ENCODE measurements at places on chromosomes 1 and 21.
A peak's percentile ranks its signal among the peaks of the same experiment; 100 is the strongest.

GRCh38 chr1:177571485-177572076 lies 398.3 kb downstream of the SEC16B start:
- no peak for DNase-seq

- DNase-seq, result no peak
Measured at GRCh38 chr21:27269644-27270043, 302.8 kb upstream of the ADAMTS5 start.

- peak; percentile 63 for DNase-seq
Measured at GRCh38 chr1:22976461-22977243, 4.0 kb upstream of the LACTBL1 start.

DNA sequence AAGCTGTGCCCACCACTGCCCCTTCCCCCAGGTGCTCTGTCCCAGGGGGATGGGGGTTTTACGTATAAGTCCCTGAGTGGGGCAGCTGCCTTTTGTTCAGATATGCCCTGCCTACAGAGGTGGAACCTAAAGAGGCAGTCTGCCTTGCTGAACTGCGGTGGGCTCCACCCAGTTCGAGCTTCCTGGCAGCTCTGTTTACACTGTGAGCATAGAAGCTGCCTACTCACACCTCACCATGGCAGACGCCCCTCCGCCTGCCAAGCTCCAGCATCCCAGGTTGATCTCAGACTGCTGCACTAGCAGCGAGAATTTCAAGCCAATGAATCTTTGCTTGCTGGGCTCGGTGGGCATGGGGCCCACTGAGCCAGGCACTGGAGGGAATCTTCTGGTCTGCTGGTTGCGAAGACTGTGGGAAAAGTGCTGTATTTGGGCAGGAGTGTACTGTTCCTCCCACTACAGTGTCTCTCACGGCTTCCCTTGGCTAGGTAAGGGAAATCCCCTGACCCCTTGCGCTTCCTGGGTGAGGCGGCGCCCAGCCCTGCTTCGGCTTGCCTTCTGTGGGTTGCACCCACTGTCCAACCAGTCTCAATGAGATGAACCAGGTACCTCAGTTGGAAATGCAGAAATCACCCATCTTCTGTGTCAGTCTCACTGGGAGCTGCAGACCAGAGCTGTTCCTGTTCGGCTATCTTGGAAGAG lies 17.6 kb upstream of the RWDD3 start:
- DNase-seq, result no peak

- DNase-seq, result no peak
Measured at GRCh38 chr1:7594714-7595295, 176.3 kb upstream of the VAMP3 start.

GRCh38 chr1:181097242-181097641 lies 8.7 kb downstream of the IER5 start:
- no peak for DNase-seq

GRCh38 chr1:116076831-116077230 lies 34.4 kb upstream of the MAB21L3 start:
- DNase-seq, result no peak

DNA sequence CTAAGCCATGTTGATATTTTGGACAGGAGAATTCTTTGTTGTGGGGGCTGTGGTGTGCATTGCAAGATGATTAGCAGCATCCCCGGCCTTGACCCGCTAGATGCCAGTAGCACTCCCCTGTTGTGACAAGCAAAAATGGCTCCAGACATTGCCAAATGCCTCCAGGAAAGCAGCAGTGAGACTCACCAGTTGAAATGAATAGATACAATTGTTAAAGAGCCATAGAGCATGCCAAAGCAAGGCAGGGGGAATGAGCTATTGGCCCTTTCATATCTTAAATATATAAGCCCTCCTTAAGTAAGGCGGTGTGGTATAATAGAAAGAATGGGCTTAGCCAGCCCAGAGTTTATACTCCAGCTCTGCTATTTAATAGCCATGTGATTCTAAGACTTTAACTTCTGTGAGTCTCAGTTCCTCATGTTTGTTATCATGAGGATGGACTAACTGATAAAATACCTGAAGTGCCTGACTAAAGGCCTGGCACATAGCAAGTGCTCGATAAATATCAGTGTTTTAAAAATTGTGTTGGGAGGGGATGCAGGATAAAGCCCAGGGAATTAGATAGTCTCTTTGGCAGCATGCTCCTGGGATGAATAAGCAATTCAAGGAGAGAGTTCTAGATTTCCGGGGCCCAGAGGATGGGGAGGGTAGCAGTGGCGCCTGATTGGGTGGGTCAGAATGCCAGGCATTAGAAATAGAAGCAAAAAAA lies 21.1 kb upstream of the RGS4 start:
- no peak for DNase-seq

GRCh38 chr1:192529031-192529755 lies 46.4 kb upstream of the RGS1 start:
- DNase-seq, result no peak

- DNase-seq, result no peak
Measured at GRCh38 chr1:77538956-77539518, 143.4 kb downstream of the ZZZ3 start.

- no peak for DNase-seq
Measured at GRCh38 chr1:184625271-184625670, 129.4 kb downstream of the EDEM3 start.

DNA sequence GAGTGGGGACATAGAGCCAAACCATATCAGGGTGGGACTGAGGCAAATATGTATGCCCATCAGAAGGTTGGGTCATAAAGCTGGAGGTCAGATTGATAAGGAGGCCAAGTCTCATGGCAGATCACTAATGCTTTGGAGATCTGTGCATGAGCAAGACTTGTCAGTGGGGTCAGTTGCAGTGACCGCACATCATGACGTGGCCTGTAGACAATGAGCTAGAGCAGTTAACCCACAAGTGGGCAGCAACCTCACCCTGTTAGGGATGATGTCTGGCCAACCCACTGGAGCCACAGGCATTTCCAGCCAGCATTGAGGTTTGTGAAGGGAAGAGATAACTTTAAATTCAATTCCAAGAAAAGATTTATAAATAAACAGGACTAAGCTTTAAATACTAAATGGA lies 66.7 kb downstream of the XCL1 start:
- no peak for DNase-seq

DNA sequence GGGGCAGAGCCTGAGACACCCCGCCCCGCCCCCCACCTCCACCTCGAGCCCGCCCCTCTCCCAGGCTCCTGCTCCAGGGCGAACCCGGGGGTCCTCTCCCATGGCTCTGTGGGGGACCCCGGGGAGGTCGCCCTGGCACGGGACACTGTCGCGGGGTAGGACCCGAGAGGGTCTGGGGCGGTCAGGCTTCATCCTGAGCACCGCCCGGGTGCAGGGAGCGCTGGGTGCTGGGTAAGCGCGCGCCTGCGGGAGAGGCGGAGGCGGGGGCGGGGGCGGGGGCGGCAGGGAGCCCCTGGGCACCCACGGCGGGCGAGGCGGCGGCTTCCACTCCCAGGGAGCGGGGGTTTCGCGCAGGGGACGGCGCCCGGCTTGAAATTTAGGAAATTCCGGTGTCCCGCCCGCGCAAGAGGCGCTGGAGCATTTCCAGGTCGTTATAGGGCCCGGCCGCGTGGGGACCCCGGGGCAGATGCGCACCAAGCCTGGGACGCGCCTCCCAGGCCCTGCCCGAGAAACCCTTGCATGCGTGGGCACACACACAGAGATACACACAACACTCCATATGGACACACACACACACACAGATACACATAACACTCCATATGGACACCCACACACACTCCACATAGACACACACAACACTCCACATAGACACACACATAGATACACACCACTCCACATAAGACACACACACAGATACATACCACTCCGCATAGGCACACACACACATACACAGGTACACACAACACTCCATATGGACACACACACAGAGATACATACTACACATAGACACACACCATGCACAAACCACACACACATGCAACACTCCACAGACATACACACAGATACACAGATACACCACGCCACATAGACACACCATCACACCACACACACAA lies 48.7 kb upstream of the SLC19A1 start:
- peak; percentile 67 for DNase-seq

GRCh38 chr1:101444873-101445618 lies 208.2 kb downstream of the S1PR1 start:
- no peak for DNase-seq

DNA sequence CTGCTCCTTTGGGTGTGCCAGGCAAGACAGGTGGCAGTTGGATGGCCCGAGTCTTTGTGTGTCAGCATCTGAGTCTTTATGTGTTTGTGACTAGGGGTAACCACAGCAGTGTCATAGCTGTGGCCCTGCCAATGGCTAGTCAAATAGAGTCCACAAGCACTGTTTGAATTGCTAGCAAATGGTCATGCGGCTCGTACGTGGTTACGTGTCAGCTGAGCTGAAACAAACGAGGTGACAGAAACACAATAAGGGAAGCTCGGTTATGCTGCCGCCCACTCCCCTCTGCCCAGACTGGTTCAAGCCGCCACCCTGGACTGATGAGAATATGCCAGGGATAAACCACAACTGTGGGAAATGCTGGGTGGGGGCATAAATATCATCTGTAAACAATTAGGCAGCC lies 174.3 kb upstream of the LMO4 start:
- no peak for DNase-seq

DNA sequence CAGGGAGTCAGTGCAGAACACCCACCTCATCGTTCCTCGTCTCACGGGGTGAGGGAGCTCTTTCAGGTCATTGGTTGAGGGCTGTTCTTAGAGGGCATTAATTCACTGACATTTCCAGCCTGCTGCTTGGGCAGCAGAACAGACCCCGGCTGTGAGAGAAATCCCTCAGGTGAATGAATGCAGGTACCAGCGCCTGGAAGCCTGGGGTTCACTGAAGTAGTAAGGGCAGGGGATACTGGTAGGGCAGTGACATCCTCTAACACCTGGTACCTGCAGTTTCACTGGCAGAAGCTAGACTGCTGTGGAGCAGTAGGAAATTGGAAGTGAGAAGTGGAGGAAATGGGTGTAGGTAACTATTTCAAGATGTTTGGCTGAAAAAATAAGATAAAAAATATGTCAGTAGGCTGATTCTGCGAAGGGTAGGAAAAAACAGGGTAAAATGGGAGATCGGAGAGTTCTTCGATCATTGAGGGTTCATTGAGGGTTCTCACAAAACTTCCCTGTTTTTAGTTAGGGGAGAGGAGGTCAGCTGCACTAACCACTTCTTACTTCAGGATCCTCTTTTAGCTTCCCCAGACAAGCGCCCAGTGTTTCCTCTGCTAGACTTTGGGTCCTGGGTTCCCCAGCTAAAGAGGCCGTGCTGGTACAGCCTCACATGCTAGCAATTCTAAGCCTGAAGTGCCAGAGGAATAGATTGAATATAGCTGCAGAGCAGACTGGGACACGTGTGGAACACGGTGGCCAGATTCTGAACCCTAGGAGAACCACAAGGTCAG lies 55.2 kb downstream of the RNF220 start:
- no peak for DNase-seq

- no peak for DNase-seq
Measured at GRCh38 chr1:227543283-227544066, 19.9 kb upstream of the ZNF678 start.

- DNase-seq, result peak; percentile 57
Measured at GRCh38 chr1:2801535-2802291, at the start of gene TTC34. Gene TTC34 (minus strand): TSS chr1:2801693. CDS start chr1:2800827, 866 bp downstream.

DNA sequence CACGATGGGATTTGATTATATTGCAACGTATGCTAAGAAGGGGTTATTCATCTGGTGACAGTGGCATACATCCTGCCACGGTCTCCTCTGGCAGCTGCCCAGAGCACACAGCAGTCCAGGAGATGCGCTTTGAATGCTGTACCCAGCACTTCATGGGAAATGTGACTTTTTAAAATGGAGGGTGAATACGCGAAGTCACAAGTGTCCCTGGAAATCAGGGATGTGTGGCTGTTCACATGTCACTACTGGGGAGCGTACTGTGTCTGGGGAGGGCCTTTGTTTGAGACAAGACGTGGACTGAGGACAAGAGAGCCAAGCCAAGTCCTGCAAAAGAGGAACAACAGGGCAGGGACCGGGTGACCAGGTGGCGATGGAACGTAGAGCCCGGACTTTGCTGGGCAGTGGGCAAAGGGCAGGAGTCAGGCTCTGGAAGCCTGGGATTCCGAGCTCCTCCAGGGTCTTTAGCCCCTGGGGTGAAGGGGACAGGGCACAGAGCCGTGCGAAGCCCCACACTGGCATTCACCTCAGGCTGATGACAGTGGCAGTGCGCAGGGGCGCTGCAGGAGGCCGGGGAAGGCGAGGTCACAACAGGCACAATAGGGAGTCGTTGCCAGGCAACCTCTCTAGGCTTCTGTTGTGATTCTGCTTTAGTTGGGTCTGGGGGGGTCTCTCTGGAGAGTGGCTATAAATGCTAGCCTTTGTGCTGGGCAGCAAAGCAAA lies 11.4 kb upstream of the ZBTB21 start:
- no peak for DNase-seq
